NCI-H1417 (cell line): ENCODE measurements at places on chromosomes 7 and 10.
A peak's percentile ranks its signal among the peaks of the same experiment; 100 is the strongest.

- DNase-seq: no peak
Measured at GRCh38 chr7:55587687-55588378, 15.5 kb upstream of the VOPP1 start.

DNA sequence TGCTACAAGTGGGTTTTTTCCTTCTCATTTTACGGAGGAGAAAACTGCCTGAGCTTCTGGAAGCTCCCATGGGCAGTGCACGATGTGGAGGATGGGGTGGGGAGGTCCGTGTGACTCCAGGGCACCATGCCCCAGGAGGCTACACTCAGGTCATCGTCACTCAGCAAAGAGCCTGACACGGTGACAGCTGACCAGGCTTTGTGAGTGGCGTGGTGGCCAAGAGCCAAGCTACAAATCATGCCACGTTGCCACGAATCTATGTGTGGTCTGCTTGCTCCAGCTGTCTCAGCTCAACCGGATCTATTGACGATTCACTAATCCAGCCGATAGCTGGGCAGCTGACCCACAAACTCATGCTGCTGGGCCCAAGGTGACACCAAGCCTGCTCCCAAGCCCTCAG is 27.6 kb upstream of the C10orf71 start:
- no peak for DNase-seq

- DNase-seq: no peak
Measured at GRCh38 chr10:93503075-93503474, 6.7 kb downstream of the CEP55 start.

DNA sequence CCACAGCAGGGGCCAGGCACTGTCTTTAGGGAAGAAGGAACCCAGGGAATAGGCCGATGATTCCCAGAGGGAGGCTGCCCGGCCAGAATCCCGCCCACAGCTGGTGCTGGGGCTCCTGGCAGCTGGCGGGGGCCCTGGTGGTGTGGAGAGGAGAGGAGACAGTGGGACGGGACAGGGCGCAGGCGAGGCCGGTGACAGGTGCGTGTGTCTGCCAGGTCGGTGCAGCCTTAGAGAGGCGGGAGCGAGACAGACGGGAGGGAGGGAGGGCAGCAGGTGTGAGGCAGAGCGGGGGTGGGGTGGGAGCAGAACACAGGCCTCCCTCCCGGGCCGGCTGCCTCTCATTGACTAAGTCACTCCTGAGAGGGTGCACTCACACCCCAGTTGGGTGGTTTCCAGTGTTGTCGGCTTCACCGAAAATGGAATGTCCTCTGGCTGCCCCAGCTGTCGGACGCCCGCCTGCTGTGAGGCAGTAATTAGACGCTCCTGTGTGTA is 55.2 kb downstream of the ELFN1 start:
- DNase-seq: peak; percentile 92

GRCh38 chr7:44769776-44770294 is 21.2 kb downstream of the ZMIZ2 start:
- no peak for DNase-seq

DNA sequence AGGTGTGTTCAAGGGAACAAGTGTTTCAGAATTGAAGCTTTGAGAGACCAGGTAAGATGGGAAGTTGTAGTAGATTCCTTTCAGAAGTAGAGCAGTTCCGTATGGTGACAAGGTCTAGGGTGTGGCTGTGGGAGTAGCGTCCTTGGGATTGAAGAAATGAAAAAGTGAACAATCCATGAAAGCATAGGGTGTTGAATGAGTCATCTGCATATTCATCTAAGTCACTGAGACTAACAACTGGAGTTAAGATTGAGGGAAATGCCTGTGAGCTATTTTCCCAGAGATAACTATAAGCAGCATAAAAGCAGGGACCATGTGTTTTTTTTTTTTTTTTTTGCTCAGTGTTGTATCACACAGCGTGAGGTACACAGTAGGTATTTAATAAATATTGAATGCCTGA is 134.8 kb downstream of the PHTF2 start:
- DNase-seq: no peak

- DNase-seq: no peak
Measured at GRCh38 chr7:42183547-42183946, 53.5 kb downstream of the GLI3 start.

DNA sequence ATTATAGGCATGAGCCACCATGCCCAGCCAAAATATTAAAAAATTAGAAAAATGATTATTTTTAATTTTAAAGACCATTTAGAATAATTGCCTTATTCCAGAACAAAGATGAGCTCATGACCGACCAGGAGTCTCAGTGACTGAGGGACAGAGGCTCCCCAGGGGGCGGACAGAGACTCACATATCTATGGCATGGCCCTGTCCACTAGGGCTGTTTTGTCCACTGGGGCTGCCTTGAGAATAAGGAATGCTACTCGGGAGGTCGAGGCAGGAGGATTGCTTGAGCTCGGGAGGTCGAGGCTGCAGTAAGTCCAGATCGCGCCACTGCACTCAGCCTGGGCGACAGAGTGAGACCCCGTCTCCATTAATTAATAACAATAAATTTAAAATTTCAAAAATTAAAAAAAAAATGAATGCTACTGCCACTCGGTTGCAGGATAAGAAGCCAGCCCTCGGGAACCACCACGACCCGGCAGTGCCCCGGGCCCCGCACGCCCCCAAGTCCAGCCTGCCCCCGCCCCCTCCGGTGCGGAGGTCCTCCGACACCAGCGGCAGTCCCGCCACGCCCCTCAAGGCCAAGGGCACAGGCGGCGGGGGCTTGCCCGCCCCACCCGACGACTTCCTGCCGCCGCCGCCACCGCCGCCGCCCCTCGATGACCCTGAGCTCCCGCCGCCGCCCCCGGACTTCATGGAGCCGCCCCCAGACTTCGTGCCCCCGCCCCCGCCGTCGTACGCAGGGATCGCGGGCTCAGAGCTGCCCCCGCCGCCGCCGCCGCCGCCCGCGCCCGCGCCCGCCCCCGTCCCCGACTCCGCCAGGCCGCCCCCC is 128.6 kb downstream of the APBB1IP start:
- DNase-seq: peak; percentile 22

GRCh38 chr7:101418694-101419093 is 56.0 kb downstream of the COL26A1 start:
- no peak for DNase-seq

- DNase-seq: no peak
Measured at GRCh38 chr10:35639728-35640401, 2.2 kb downstream of the FZD8 start.

- no peak for DNase-seq
Measured at GRCh38 chr10:106741006-106741530, 423.4 kb downstream of the SORCS1 start.

- no peak for DNase-seq
Measured at GRCh38 chr10:101829561-101830315, 11.5 kb upstream of the OGA start.

DNA sequence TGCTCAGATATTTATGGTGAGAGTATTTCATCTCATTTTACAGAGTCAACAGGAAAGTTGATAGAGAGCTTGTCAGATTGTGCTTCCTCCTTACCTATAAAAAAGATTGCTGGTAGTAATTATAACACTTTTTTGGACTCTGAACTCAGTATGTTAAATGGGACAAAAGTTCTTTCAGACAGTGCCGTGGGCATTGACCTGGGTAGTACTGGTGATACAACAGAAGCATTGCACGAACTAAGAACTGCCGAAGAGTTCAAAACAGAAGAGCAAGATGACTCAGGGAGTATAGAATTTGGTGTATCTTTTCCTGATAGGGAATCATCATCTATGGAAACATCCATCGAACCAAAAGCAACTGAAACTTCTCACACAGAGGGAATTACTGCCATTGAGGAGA is 58.6 kb downstream of the LOXL4 start:
- no peak for DNase-seq

DNA sequence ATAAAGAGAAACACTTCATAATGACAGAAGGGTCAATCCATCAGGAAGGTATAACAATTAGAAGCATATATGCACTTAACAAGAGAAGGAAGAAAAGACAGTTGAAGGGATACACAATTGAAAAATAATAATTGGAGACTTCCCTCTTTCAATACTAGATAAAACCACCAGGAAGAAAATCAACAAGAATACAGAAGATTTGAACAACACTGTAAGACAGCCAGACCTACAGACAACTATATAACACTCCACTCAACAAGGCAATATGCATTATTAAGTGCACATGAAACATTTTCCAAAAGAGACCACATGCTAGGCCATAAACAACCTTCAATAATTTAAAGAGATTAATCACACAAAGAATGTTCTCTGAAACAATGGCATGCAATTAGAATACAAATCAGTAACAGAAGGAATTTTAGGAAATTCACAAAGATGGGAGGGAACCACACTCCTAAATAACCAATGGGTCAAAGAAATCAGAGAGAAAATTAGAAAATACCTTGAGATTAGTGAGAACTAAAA is 35.1 kb downstream of the ZNF438 start:
- DNase-seq: no peak

- no peak for DNase-seq
Measured at GRCh38 chr10:82161264-82161663, 286.3 kb downstream of the NRG3 start.

GRCh38 chr7:25391295-25391861 is 163.1 kb upstream of the NPVF start:
- peak; percentile 16 for DNase-seq

- no peak for DNase-seq
Measured at GRCh38 chr7:126718419-126718818, 534.3 kb downstream of the GRM8 start.

- no peak for DNase-seq
Measured at GRCh38 chr7:27316311-27316710, 73.7 kb downstream of the EVX1 start.

GRCh38 chr7:48090095-48090805 is 1.2 kb downstream of the UPP1 start:
- DNase-seq: no peak

- DNase-seq: peak; percentile 28
Measured at GRCh38 chr7:85185424-85186082, 1.3 kb downstream of the SEMA3D start.

DNA sequence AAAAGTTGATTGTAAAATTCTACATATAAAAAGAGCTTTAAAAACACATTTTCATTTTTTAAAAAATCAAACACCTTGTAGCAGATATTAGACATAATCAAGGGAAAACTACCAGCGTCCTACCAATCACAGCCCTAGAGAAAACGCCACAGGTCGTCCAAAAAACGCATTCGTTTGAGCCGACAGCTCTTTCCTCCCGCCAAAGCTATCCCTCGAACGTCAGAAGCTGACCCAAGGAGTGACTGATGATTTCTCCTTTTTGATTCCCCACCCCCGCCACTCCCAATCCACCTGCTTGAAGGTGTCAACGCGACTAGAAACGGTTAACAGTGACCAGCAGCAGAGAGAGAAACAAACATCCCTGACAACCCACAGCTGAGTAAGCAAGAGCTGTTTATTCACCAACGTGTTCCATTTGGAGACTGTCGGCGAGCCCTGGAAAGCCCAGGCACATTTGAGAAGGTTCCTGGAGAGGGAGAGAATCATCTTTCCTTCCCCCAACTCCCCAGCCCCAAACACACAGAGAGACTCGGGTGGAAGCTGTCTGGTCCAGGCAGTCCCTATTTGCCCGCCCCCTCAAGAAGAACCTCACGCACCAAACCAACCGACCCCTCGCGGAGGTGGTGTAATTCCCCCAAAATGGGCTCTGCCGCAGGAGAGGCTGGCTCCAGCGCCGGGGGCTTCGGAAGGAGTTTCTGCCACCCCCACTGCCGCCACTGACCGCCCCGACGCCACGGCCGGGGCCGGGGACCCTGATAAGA is 622 bp downstream of the CPEB3 start:
- DNase-seq: peak; percentile 17

GRCh38 chr10:89062861-89063260 is 72.3 kb downstream of the FAS start:
- DNase-seq: no peak

GRCh38 chr7:47297120-47297519 is 284.8 kb downstream of the TNS3 start:
- DNase-seq: no peak

- no peak for DNase-seq
Measured at GRCh38 chr7:106901828-106902441, 36.9 kb downstream of the PIK3CG start.

- no peak for DNase-seq
Measured at GRCh38 chr10:104036518-104037260, 49.0 kb downstream of the COL17A1 start.

GRCh38 chr7:18974803-18975202 is 142.6 kb downstream of the TWIST1 start:
- DNase-seq: no peak

DNA sequence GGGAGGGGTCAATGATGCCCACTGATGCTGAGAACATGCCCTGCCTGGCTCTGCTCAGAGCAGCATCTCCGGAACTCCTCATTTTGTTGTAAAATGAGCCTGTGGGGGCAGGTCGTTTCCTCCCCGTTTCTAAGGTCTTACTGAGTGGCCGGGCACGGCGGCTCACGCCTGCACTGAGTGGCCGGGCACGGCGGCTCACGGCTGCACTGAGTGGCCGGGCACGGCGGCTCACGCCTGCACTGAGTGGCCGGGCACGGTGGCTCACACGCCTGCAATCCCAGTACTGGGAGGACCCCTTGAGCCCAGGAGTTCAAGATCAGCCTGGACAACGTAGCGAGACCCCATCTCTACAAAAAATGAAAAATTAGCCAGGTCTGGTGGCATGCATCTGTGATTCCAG is 39.0 kb upstream of the FOXL3 start:
- DNase-seq: no peak

- DNase-seq: no peak
Measured at GRCh38 chr10:132669208-132669861, 116.6 kb downstream of the NKX6-2 start.

DNA sequence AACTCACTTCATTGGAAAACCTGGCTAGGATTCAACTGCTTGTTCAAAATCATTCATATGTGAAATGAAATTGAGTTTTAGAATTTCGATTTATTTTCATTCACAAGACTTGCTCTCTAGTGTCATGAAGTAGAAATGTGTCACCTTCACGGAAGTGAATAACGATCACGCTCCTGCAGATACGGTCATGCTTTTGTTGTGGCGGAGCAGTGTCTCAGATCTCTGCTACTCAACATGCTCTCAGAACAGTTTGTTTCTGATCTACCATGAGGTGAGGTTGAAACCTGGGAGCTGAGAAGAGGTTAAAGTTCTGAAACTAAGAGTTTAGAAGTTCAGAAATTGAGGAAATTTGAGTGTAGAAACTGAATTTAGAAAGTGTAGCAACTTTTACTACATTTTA is 13.8 kb upstream of the PITRM1 start:
- no peak for DNase-seq

GRCh38 chr10:86693721-86694369 is 25.5 kb downstream of the LDB3 start:
- DNase-seq: peak; percentile 31

GRCh38 chr7:1547777-1548437 is 8.1 kb downstream of the TMEM184A start:
- no peak for DNase-seq

DNA sequence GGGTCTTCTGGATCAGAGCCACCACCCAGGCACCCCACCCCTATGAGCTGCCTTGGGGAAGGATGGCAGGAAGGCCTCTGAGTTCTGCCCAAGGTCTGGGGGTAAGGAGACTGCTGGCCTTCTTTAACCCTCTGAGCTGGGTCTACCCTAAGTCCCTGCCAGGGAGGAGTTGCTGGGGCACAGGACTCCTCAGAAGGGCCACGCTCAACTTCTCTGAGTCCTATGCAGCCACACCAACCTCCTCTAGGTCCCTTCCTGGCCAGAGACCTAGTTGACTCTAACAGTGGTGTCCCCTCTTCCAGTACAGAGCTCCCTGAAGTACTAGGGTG is 2.6 kb upstream of the NEURL1 start:
- no peak for DNase-seq
